ENCODE measurements at places on chromosomes 7 and 10.

GRCh38 chr7:83494683-83495082, 154.3 kb downstream of the SEMA3E start:
- no peak for DNase-seq

- DNase-seq: no peak
Measured at GRCh38 chr7:155813546-155814315, 1.5 kb upstream of the SHH start.

- no peak for DNase-seq
Measured at GRCh38 chr10:12341526-12341925, 7.8 kb upstream of the CAMK1D start.

GRCh38 chr7:66523409-66523808, 105.3 kb upstream of the KCTD7 start:
- DNase-seq: no peak

- DNase-seq: peak; percentile 33
Measured at GRCh38 chr7:50504646-50505546, 54.7 kb upstream of the FIGNL1 start.

DNA sequence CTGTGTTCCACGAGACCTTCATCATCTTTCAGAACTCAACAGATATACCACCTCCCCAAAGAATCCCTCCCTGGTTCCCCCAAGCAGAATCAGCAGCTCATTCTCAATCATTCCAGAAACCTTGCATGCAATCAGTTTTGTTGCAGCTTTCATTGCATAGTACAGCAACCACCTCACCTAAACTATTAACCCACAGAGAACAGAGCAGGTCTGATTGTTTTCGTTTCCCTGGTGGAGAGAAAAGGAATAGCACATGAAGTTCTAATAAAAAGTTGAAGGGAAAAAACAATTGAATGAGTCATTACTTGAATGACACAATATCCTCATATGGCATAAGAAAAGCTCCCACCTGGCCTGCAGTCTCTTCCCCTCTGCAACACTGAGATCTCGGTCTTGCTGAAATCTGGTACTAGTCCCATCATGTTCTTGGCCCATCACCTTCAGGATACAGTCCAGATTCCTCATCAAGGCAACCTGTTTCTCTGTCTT, 147.1 kb upstream of the GDF10 start:
- DNase-seq: no peak

- no peak for DNase-seq
Measured at GRCh38 chr7:7672545-7673239, 32.1 kb downstream of the UMAD1 start.

DNA sequence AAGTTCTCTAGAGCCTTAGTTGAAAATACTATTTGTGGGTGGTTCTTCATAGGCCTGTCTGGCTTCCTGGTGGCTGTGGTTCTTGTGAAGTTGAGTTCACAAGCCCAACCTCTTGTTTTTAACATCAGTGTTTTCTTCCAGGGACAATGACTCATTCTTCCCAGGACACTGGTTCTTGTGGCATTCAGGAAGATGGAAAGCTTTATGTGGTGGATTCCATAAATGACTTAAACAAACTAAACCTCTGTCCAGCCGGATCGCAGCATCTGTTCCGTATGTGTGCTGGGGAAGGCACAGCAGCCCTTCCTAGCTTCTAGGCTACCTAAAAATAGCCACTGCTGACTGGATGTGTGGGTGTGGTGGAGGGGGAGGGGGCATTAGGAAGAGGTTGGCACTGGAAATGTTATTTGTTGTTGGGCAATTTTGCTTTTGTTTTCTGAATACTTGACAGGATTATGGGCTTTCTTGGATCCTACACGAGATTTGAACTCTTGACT, 3.9 kb downstream of the LSMEM1 start:
- DNase-seq: no peak

GRCh38 chr10:127410030-127410429, 139.1 kb upstream of the NPS start:
- no peak for DNase-seq

- no peak for DNase-seq
Measured at GRCh38 chr10:60176925-60177324, 212.8 kb downstream of the ANK3 start.

DNA sequence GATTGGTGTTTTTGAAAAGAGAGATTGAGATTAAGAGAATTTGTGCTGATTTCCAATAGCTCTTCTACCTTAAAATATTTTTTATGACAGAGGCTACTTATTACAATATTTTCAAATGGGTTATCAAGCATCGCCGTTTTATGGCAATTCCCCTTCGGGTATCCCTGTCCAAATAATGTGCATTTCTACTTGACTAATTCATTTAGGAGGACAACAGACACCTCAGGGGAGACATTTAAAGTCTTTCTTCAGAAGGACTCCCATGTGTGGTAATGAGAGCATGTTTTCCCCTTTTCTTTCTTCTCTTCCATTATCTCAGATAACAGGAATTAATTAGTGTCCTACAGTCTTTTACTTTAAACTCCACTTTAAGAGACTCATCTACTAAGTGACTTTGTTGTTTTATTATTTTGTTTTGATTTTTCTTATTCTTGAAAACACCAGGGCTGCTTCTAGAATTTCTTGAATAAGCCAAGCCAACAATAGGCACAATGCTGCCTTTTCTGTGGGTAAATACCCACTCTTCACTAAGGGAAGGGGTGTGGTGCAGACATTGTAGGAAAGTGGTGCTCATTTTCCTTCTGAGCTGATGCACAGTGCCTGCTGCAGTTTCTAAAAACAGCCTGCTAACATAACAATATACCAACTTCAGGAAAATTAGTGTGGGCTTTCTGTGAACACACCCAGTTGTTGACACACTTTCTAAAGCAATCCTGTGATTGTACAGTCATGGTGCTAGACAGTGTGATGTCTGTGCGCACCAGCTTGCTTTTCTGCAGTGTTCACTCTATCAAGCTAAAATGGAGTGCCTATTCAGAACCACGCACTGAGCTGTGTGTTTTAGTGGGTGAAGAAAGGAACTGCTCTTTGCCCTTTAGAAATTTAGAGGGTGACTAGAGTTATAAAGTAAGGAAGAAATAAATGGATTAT, 597.7 kb downstream of the NRG3 start:
- DNase-seq: no peak

DNA sequence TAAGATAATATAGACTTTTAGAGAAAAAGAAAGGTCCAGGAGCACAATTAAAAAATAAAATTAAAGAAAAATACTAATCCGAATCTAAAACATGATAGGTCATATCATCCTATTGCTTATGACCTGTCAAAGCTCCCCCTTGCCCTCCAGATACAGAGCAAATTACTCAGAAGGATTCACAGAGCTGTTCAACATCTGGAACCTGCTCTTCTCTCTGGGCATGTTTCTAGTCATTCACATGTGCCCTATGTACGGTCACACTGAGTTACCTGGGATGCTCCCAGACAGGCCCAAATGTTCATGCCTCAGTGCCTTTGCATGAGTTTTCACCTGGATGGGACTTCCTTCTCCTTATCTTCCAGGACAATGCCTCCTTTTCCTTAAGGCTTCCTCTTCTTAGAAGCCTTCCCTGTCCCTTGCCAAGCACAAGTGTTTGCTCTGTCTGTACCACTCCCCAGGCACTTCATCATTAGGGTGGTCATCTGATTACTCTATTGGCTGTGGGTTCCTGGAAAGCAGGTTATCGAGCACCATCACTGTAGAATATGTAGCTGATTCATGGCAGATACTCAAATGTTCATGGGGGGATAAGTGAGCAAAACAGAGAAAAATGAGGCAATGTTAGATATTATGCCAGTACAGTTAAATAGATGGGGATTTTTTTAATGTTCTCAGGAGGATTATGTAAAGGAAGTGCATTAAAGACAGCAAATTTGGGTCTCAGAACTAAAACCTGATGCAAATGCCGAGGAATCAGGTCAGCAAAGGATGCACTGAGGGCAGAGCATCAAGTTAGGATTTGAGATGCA, 12.0 kb upstream of the AOAH start:
- DNase-seq: no peak

DNA sequence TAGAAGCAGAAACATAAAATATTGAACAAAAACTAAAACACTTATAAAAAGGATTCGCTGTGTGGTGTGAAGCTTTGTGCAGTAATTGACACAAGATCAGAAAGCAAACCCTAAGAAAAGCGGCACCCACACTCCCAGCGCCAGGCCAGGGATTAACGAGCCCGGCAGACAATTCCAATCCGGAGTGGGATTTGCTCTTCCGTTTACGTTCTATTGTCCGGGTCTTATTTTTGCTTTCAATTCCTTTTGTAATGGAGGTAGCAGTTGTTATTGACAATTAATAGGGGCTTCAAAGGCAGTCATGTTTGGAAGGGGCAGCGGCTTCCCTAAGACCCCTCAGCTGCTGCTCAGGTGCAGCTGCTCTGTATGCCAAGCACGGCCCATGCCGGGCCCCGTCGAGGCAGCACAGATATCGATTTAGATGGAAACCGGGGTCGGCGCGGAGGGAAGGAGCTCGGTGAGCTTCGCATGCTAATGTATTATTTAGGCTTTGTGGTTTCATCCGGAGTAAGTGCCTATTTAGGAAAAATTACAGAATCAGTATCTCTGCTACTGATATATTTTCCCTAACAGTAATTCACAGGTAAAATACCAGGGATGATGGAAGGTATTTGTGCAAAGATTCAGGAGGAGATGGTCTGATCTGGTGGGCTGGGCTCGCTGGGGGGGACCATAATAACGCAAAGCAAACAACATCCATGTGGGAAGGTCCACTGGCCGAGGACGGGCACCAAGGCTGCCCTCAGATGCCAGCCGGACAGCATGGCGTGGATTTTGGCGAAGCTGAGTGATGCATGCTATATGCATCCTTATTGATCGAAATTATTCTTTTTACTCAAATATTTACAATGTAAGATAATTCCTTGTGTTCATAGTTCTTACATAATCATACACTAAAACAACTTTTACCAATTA, 561.7 kb downstream of the PTPRN2 start:
- no peak for DNase-seq

DNA sequence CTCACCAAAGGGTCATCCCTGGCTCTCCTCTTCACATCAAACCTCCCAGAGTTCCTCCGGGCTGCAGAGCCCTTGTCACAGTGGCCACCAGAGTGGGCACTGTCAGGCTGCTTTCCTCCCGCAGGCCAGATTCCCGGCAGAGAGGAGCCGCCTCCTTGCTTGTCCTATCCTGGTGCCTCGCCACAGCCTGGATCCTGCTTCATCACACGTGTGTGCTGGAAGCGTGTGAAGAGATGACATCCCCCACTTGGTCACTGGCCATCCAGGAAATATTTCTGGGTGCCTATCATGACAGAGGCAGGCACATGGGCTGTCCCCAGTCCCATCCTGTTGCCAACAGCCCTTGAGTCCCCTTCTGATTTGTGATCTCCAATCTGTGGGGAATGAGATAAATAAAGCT, 15.0 kb downstream of the INSIG1 start:
- no peak for DNase-seq

GRCh38 chr7:5557920-5558401, 134.3 kb upstream of the TNRC18 start:
- DNase-seq: peak; percentile 43

DNA sequence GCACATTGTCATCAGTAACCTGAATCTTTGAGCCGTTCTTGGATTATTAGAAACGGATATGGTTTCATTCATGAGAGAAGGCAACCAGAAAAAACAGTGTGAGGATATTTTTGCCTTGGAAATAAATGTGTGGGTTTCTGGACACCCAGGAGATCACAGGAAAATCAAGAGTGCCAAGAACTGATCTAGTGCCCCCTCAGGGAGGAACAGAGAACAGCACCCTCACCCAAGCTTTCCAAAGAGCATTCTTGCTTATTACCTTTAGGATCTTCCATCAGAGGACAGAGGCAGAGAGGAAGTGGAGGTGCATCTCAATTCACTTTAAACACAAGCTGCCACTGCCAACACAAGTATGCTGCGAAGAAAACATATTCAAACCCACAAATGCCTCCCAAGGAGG, 851.5 kb upstream of the COBL start:
- DNase-seq: peak; percentile 51

Data from SK-N-SH (cell line).